Iris pigment epithelial cell (primary cell): ENCODE measurements at places on chromosomes 1 and 21.
A peak's percentile ranks its signal among the peaks of the same experiment; 100 is the strongest.

DNA sequence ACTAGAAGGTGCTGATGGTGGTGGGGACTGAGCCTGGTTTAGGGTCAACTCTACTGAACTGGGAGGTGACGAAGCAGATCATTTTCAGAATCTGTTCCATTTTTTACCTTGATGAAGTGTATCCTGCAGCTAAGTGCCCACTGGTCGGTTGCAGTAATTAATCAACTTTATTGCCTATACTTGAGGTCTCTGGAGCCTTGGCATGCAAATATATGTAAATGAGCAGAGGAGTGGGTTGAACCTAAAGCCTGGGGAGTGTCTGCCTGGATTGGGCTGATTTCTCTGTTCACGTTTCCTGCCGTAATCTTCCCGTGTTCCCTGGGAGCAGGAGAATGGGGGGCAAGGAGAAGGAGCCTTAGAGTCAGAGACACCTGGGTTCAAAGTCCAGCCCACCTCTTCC lies 286.8 kb downstream of the PTPRU start:
- no peak for DNase-seq

GRCh38 chr1:3453891-3454810 lies at the start of gene ARHGEF16:
TSS of gene ARHGEF16 (plus strand) at chr1:3454665. CDS start at chr1:3463085, 8,420 bp downstream.
- DNase-seq: peak; percentile 25

- no peak for DNase-seq
Observed at GRCh38 chr21:21952566-21952965, 954.4 kb downstream of the NCAM2 start.

DNA sequence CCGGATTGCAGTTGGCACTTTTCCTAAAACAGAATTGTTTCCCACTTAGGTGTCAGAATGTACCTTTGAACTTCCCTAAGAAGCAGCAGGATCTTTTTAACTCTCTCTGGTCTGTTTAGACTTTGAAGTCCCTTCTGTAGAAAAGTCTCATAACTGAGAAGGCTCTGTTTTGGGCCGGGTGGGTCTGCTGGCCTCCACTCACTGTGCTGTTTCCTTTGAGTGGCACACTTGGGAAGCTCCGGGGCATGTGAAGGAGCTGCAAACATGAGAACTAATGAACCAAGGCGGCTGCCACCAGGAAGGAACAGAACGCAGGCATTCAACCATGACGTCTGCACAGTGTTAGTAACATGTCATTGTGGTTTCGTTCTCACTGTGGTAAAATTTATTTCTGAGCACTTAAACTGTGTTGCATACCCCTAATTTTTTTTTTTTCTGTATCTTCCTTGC lies 19.5 kb upstream of the NCMAP start:
- DNase-seq: peak; percentile 31

GRCh38 chr1:69994241-69994640 lies 211.1 kb downstream of the LRRC40 start:
- DNase-seq: peak; percentile 52

DNA sequence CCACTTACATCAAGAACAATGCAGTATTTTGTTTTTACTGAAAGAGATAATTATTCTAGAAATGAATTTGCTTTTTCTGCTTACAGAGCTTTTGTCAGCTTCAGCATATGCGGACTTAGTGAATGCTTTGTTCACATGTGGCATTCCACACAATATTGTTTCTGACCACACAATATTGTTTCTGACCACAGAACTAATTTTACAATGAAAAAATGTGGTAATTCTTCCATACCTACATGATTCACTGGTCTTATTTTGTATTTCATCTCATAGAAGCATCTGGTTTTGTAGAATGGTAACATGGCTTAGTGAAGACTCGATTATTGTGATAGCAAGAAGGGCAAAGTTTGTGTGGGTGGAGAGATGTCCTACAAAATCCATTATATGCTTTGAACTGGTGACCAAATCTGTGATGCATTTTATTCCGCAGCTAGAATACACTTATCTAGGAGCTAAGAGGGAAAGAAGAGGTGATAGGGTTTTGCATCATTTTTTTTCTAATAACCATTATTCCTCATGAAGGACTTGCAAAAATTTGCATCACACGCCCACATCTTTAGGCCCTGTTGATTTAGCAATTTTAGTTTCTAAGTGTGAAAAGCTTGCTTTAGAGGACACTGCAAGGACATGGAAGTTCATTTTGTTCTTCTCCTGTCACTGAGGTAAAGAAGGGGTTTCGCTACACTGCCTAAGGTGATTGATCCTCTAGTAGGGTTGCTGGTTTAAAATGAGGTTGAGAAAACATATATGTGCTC lies 75.3 kb downstream of the HLX start:
- no peak for DNase-seq

DNA sequence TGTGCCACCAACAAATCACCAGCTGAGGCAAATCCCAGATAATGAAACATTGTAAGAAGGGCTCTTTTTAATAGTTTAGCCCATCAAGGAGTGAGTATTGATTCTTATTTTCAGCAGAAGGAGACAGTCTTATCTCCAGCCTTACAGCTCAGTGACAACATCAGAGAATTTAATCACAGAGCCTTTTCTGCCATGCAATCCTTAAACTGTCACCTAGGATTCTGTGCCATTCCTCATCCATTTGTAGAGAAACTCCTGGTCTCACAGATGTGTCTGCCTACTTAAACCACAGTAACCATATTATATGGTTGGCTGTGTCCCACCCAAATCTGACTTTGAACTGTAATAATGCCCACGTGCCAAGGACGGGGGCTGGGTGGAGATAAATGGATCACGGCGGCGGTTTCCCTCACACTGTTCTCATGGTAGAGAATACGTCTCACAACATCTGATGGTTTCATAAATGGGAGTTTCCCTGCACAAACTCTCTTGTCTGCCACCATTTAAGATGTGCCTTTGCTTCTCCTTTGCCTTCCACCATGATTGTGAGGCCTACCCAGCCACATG lies 217.7 kb downstream of the RERE start:
- no peak for DNase-seq

DNA sequence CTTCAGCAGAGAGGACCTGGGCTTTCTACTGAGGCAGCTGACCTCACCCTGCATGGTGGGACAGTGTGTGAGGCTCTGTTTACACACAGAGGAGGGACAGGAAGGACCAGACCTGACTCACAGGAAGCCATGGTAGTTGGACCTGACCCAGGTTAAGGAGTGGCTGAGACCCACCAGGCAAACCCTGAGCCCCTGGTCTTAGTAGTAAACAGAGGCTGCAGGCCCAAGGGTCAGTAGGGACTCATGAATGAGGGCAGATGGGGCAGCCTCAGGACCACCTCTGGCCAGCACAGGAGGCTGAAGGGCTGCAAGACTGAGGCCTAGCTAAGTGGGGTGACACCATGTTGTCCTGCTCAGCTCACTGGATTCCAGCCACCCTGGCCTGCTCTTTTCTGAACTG lies 273.2 kb downstream of the GRIK3 start:
- DNase-seq: no peak

- peak; percentile 24 for DNase-seq
Observed at GRCh38 chr1:91402023-91402422, 2.6 kb downstream of the HFM1 start.

GRCh38 chr1:54459140-54459539 lies 52.9 kb upstream of the SSBP3 start:
- no peak for DNase-seq

- DNase-seq: peak; percentile 85
Observed at GRCh38 chr1:223748405-223748772, 36.0 kb downstream of the CAPN2 start.

GRCh38 chr1:154517661-154518060 lies 15.4 kb upstream of the SHE start:
- no peak for DNase-seq

DNA sequence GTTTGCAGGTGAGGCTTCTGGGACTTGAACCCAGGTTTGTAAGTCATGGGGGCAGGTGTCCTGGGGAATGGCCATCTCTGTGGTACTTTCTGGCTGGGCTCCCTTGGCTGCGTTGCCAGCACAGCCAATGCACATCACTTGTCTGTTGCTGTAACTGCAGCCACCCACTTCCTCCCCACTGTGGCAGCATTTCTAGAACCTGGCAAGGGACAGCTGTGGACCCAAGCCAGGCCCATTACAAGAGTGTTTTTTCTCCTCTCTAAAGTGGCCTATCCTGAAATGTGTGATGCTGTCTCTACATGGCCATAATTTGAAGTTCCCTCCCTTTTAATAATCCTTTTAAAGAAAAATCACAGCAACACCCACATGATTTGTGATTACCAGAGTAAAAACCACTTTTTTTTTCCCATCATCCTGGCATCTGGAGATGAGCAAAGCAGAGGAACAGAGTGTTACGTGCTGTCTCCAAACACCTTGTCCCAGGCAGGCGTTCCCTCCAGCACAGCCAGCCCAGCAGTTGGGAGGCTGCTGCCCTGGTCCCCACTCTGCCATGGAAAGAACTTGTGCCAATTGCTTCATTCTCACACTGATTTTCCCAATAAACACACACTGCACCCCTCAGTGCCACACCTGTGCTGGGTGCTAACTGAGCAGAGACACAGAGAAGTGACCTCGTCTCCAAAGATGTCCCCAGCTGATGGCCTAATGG lies 360.6 kb upstream of the USP24 start:
- DNase-seq: no peak

DNA sequence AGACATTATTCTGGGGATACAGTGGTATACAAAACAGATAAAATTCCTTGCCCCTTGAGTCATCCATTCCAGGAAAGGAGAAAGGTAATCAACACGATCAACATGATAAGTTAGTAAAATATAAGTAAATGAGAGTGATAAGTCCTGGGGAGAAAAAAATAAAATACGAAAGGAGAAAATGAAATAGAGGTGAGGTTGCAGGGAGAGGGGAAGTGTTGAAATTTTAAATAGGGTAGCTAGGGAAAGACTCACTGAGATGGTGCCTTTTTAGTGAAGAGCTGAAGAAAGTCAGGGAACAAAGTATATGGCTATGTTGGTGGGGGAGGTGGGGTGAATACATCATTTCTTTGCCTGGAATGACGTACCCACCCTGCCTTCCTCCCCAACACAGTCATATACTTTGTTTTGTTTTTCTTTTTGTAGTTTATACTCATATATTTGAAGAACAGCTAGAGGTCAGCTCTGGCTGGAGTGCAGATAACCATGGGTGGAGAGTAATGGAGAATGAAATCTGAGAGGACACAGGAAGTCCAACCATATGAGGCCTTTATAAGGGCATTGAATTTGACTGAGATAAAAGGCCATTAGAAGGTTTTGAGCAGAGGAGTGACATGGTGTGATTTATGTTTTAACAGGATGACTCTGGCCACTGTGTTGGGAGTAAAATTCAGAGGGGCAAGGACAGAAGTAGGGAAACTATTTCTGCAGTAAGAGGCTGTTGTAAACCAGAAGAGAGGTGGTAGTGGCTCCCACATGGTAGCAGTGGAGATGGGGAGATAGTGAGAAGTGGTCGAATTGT lies 54.8 kb downstream of the OSBPL9 start:
- peak; percentile 92 for DNase-seq

- DNase-seq: peak; percentile 10
Observed at GRCh38 chr1:220294846-220295301, 22.6 kb upstream of the RAB3GAP2 start.

GRCh38 chr1:239792157-239792556 lies 299.5 kb upstream of the FMN2 start:
- DNase-seq: no peak

DNA sequence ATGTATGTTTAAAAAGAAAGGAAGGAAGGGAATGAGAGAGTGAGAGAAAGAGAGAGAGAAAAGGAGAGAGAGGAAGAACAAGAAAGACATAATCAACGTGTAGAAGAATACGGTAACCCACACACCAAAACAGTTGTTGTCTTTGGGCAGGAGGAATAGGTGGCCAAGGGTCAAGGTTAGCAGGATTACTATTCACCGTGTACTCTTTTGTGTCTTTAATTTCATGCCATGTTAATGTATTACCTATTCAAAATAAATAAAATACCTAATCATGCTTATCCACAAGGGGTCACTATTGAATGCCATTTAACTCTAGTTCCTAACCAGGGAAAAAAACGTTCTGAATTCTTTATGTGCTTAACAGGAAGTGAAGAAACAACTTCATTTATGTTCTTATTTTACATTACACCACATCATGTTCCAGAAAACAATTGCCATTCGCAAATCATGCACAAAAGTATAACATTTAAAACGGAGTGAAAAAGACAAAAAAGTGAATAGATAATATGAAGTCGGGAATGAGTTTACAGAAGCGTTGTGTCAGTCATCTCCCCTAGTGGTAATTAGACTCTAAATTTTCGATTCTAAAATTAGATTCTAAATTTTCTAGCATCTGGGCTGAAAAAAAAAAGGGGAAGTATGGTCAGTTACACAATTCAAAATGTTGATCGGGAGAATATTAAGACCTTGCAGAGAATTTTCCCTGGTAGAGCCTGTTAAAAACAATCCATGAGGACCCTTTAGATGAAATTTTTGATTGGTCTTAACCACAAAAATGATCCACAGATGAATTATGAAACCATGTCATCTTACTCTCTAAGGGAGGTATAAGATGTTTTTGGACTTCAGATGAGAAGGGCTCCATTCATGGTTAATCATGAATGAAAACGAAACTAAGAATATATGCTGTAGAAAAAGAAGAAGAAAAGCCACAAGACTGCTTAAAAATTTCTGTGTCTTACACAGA lies 700 bp upstream of the KMO start:
- peak; percentile 82 for DNase-seq

- DNase-seq: no peak
Observed at GRCh38 chr1:155872527-155872926, 13.2 kb downstream of the SYT11 start.

GRCh38 chr1:185473186-185473585 lies 156.1 kb upstream of the IVNS1ABP start:
- DNase-seq: no peak

DNA sequence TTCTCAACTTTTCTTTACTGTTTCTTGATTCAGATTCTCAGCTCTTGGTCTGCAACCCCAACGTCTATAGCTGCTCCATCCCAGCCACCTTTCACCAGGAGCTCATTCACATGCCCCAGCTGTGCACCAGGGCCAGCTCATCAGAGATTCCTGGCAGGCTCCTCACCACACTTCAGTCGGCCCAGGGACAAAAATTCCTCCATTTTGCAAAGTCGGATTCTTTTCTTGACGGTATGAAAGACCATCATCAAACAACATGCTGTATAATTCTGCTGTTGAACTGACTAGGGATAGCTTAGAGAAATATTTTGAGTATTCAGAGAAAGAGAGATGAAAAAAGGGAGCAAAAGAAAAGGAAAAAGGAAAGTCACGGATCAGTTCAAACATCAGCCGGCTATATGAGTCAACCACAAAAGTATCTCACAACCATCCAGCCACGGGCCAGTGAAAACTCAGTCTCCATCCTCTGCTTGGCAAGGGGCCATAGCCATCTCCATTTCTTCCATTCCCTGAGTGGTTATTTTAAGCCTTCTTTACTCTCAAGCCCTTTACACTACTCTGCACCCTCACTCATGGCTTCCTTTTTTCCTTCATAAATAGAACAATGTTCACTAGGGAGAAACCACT lies 14.1 kb downstream of the DNASE2B start:
- peak; percentile 88 for DNase-seq

GRCh38 chr1:208135354-208135753 lies 108.8 kb downstream of the PLXNA2 start:
- peak; percentile 91 for DNase-seq

GRCh38 chr1:36231191-36231590 lies 6.9 kb downstream of the THRAP3 start:
- no peak for DNase-seq
